ENCODE measurements at places on chromosomes 6 and 20.

DNA sequence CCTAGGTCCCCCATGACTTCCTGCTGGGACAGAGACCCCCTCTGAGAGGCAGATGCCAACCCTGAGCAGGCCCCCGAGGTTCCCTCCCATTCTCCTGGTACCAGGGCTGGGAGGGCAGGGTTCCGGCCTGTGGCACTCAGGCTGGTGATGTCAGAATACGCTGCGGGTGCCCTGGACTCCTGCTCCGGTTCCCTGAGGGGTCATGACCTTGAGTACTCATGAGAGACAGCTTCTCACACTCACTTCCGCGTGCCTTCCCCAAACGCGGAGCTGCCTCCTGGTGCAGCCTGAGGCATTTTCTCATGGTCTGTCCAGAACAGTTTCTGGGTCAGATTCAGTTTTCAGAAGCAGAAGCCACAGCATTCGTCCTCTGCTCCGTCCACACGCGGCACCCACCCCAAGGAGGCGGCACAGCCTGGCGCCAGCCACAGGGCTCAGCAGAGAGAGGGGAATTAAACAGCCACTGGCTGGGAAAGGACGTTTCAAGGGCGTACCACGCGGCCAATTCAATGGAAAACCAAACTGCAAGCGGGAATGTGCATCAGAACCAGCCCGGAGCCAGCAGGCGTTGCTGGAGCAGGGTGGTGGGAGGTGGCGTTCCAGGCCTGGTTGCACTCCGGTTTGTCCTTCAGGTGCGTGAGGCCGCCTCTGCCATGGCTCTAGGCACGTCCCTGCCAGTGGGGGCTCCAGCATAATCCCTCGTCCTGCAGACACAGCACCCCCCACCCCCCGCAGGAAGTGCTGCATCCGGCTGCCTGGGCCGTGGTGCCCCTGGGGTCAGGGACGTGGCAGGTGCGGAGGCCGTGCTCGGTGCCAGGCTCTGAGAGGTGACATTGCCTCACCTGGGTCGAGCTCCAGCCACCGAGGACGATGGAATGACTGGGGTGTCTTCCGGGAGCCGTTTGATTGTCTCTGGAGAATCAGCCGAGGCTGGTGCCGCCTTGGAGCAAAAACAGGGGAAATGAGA lies 58.3 kb upstream of the BHLHE23 start:
- DNase-seq, result no peak

DNA sequence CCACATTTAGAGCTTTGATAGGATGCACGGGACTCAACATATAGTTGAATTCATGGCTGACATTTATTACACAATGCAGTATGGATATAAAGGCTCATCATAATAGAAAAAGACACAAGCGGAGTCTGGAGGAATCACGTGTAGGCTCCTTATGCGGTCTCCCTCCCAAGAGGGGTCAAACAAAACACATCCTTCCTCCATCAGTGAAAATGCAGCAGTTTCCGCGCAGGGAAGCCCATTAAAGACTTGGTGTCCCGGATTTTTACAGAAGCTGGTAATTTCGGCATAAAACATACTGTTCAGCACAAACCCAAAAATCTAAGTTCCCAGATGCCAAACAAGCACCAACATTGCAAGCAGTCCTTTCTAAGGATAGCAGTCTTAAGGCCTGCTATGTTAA lies 1.1 kb downstream of the USP45 start:
- no peak for DNase-seq

- DNase-seq, result no peak
Measured at GRCh38 chr20:6611911-6612605, 155.4 kb upstream of the BMP2 start.

GRCh38 chr20:58822748-58823730 lies 27.7 kb downstream of the GNAS-AS1 start:
- DNase-seq, result no peak

DNA sequence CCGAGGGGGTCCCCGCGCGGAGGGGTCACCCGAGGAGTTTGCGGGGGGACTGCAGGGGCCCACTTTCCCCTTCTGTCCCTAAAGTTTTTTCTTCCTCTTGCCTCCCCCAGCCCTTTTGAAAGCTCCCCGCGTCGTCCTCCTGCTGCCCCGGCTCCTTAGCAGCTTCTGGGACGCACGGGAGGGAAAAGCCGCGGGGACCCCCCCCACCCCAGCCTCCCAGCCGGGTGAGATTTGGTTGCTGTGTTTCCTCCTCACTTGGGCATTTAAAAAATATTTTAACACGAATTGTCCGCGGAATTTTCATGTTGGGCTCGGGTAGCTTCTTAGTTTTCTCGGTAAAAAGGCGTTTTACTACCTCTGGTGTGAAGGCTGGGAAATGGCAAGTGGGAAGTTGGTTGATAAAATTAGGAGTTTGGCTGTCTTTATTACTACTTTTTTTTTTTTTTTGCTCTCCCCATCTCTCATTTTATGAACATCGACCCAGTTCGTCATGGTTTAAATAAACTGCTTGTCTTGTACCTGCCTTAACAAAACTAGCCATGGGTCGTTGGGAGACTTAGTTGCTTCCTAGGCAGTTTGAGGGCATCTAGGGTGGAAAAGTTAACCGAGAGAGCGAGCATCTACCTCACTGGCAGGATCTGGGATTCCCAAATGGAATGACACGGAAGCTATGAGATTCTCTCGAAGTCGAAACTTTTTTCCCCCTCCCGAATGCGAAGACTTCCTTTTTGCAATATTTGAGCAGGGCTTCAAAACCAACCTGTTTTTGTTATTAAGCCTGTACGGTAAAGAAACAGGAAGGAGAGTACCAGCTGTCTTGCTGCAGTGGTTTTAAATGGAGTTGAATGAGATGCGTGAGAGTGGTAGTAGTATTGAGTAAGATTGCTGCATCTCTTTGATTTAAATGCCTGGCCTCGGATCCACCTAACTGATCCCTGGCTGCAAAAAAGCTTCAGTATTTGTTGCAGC lies 868 bp downstream of the NCOA3 start:
- no peak for DNase-seq

DNA sequence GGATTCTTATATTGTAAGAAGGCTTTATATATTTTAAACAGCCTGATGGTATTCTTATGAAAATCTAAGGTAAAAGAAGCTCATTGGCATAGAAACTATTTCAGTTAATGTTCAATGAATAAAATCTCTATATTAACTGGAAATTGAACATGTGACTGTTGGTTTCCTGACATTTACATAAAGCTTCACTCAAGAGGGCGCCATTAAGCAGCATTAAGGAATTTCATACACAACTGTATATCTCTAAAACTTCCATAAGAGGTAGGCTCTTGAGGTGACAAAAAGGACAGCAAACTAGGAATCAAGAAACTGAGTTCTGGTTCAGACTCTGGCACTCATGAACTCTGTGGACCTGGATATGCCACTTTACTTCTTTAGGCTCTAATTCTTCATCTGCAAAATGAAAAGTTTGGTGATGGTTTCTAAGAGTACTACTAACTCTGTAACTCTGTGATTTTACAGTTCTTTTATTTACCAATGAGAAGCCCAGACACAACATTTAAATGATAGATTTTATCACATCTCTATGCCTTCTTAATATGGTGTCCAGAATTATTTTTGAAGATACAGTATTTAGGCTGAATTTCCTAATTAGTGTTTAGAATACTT lies 147.5 kb downstream of the FLRT3 start:
- peak; percentile 48 for DNase-seq

DNA sequence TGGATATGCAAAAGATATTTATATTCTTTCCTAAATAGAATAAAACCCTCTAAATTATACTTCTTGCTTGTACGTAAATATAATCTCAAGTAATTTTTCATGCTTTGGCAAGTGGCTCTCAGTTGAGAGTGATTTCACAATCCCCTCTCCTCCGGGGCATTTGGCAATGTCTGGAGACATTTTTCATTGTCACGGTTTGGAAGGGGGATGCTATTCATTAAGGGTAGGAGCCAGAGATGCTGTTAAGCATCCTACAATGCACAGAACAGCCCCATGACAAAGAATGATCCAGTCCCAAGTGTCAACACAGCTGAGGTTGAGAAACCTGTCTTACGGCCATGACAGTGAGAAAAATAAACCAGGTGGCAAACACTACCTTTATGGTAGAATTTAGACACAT lies 75.7 kb downstream of the AGPAT4 start:
- DNase-seq, result no peak

Measured in renal pelvis (tissue), 12 donors.